ENCODE measurements at places on chromosomes 3 and 15.

GRCh38 chr3:118991775-118992174 is 42.9 kb downstream of the IGSF11 start:
- DNase-seq = no peak

DNA sequence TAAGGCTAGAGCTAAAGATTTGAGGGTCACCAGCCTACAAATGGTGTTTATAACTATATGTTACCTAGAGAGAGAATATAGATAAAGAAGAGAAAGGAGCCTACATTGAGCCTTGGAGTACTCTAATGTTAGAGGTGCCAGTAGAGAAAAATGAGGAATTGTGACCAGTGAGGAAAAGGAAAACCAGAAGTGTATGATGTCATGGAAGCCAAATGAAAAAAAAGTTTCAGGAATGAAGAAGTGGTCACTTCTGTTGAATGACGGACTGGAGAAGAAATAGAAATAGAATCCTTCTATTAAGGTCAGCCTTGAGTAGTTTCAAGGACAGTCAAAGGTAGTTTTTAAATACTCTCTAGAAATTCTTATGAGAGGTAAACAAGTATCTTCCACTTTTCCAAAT is 51.2 kb upstream of the MLF1 start:
- DNase-seq = no peak

DNA sequence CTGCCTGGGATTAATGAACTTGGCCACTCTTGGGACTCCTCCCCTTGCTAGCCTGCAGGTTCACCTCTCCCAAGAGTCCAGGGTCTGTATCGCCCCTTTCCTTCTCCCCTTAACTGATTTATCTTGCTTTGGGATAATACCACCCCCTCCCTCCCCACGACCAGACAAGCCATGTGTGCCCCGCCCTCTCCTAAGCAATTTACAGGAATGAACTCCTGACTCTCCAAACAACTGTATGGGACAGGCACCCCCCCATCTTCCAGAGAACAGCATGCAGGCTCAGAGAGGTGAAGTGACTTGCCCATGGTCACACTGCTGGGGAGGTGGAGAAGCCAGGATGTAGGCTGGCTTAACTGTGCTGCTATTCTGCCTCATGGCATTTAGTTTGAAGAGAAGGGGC is 46.8 kb downstream of the RGMA start:
- no peak for DNase-seq

DNA sequence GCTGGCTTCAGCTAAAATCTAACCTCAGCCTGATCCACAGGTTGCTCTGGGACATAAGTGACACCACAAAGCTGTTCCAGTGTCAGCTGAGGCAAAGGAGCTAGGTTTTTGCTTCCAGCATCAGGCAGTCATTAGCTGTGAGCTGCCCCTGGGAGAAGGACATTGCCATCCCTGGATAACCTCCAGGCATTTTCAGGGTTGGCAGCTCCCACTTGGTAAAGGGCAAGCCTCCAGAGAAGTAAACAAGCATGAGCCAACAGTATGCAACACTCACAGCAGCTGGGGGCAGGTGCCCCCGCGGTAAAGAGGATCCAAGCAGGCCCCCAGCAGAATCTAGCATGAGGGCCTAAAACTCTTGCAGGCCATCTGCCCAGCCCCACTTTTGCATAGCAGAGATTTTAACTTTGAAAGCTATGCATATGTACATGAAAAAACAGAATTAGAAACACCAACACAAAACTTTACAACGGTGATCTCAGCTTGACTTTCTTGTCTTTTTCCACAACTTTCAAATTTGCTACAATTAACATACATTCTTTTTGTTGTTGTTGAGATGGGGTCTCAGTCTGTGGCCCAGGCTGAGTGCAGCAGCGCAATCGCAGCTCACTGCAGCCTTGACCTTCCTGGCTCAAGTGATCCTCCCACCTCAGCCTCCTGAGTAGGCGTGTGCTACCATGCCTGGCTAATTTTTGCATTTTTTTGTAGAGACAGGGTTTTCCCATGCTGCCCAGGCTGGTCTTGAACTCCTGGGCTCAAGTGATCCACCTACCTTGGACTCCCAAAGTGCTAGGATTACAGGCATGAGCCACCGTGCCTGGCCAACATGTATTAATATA is 83.8 kb upstream of the TPM1 start:
- DNase-seq = no peak

GRCh38 chr3:124584552-124585391 is 145.5 kb upstream of the UMPS start:
- peak; percentile 89 for DNase-seq

- peak; percentile 29 for DNase-seq
These were observed 59.7 kb downstream of the GRIP2 start for GRCh38 chr3:14480207-14481017.

DNA sequence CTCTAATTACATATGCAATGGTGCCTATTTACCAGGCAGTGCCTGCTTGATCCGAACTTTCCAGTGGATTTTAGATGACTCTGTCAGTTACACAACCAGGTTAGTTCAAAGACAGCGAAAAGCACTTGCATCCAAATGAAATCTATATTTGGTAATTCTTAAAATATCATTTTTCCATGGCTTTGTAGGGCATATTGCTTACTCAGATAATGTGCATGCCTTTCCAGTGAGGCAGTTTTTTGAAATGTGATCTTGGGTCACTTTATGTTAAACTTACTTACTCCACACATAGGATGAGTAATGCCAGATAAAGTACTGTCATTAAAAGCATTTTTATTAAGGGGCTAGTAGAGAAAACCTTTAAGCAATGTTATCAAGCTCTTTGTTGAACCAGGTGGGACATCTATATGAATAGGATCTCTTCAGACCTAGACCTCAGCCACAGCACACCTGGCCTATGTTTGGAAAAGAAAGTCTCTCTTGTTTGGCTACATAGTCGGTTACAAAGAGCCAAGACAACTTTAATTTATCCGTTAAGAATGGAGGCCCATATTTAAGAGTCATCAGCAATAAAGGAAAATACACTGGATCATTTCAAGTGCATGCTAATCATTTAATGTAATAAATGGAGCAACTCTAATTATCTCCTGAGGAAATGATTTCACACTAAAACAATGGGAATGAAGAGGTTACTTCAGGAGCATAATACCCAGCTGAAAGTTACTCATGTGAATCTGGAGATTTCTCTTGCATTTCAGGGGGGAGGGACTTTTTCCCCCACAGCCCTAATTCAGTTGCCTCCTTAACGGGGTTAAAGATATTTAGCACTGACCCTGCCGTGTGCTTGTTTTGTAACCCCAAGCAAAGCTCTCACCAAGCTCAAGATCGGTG is 56.3 kb upstream of the TMCO5A start:
- peak; percentile 18 for DNase-seq

GRCh38 chr3:4270720-4271119 is 32.4 kb upstream of the SETMAR start:
- no peak for DNase-seq

GRCh38 chr3:112709911-112710310 is 69.0 kb upstream of the CCDC80 start:
- no peak for DNase-seq

- DNase-seq = peak; percentile 47
These were observed 2.4 kb downstream of the SLCO3A1 start for GRCh38 chr15:91855684-91856489.

- DNase-seq = no peak
These were observed 20.3 kb upstream of the TNIK start for GRCh38 chr3:171480526-171480925.

DNA sequence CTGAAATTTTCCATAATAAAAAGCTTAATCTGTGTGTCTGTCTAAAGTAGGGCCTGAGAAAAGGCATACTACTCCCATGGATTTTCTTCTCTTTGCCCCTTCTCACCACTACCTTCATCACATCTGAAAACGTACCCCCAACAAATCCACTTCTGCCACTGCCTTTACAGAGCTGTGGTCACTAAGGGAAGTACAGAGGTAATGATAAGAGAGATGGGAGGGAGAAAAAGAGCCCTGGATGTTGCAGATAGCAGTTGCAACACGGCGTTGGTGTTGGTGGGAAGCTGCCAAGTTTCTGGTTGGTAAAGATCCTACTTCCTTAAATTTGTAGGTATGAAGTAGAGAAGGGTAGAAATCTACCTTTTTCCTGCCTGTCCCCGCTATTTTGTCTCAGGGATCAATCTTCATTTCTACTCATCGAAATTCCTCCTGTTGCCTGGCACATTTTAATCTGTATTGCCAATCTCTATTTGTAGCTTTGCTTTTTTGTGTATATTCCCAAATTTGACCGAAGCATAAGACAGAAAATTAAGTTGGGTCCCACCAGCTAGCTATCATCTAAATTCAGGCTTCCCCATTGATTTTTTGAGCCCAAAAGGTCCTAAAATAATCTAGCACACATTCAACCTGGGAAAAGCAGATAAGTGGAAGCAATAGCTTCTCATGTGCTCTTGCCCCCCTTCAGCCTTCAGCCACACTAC is 102.9 kb downstream of the TFDP2 start:
- no peak for DNase-seq

- DNase-seq = peak; percentile 69
These were observed 9.2 kb upstream of the RFC4 start for GRCh38 chr3:186815435-186815834.

DNA sequence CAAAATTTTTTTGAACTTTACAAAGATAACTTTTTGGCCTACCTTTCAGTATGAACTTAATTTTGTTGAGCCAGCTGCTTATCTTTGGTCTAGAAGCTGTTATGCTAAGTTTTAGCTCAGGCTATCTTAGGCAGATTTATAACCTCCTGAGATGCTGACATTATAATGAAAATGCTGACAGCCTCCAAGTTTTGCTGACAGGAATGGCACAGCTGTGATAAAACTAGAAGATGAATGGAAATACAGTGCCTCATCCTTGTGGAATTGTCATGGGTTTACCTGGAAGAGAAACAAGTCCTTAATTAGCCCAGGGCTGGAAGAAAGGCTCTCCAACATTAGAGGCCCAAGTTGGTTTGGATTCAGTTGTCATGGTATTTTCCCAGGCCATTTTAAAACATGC is 123.3 kb downstream of the OXSM start:
- no peak for DNase-seq

GRCh38 chr3:73432023-73432705 is 192.6 kb downstream of the PDZRN3 start:
- DNase-seq = peak; percentile 49

GRCh38 chr3:186980989-186981388 is 50.7 kb downstream of the ST6GAL1 start:
- no peak for DNase-seq

GRCh38 chr3:139236336-139236735 is 107.5 kb upstream of the MRPS22 start:
- no peak for DNase-seq

DNA sequence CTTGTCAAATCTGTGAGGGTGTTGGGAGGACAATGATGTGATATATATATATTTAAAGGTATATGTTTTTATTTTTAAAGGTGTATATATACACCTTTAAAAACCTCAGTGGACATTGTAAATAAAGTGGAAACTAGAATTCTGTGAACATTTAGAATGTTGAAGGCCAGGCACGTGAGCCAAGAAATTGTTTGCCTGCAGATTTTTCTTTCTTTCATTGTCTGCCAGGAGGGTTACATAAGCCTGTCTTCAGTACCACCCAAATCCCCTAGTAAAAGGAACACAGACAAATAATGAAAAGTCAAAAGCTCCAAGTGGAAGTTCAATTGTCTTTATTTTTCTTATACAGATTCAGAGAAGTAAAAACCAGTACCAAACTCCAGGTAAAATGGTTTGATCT is 42.4 kb downstream of the TM4SF4 start:
- DNase-seq = no peak

DNA sequence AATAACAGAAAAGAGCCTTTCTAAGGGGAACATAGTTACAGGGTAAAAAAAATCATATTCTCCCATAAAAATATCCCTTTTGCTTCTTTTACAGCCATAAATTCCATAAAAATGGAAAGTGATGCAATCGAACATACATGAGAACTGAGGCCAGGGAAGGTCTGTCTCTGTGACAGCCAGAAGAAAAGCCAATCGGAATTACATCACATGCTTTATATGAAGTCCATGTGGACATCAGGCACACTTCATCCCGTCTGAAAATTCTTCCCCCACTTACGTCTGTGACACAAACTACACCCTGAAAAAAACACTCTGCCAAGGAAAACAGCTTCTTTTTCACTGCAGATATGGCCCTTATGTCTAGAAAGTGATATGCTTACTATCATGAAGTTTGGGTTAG is 323.5 kb downstream of the ERC2 start:
- no peak for DNase-seq

- DNase-seq = no peak
These were observed 11.2 kb downstream of the VGLL4 start for GRCh38 chr3:11632564-11632963.

- no peak for DNase-seq
These were observed 352.1 kb upstream of the AZI2 start for GRCh38 chr3:28700728-28701127.

GRCh38 chr15:99492275-99492674 is 73.5 kb upstream of the MEF2A start:
- DNase-seq = no peak

DNA sequence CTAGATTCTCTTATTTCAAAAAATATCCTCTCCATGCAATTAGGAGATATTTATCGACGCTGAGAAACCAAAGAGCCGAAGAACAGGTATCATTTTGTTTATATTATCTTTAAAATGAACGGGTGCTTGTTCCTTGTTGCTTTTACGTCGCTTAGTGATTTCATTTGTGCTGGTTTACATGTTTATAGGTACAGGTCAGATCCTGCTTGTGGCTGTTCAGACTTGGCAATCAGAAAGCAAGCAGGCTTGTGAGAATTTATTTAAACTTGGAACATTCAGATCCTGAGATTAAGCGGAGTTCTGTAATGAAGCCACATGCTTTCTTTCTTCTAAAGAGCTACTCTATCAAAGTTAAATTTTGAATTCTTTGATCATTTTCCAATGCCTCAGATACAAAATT is 43.0 kb upstream of the ATP2C1 start:
- no peak for DNase-seq

GRCh38 chr15:83449250-83449671 is 2.1 kb downstream of the SH3GL3 start:
- no peak for DNase-seq
